ENCODE measurements at places on chromosomes 3 and 15.
A peak's percentile ranks its signal among the peaks of the same experiment; 100 is the strongest.

DNA sequence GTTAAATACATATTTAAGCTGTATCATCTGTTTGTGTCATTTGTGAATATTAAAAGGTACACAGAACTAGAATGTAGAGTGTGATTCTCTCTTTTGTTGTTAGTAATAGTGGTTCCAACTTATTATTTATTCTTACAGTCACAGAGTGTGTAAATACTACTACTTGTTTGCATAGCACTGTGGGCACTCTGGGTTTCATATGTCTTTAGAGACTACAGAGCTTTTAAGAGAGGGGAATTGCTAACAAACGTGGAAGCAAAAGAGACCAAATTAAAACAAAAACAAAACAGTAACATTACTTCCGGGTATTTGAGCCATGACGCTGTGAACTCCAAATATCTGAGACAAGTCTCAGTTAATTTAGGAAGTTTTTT, 828.0 kb upstream of the DPPA4 start:
- DNase-seq = no peak

DNA sequence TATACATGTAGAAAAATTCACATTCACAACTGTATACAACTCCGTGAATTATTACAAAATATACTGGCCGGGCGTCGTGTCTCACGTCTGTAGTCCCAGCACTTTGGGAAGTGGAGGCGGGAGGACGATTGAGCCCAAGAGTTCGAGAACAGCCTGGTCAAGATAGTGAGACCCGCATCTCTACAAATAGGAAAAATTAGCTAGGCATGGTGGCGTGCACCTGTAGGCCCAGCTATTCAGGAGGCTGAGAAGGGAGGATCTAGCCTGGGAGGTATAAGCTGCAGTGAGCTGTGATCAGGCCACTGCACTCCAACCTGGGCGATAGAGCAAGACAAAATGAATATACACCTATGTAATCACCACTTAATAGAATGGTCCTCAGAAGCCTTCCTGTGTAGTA, 1.3 kb downstream of the RAD51 start:
- no peak for DNase-seq

GRCh38 chr15:90553248-90553745, 23.6 kb downstream of the CRTC3 start:
- DNase-seq = no peak

GRCh38 chr3:157127831-157128767, 31.8 kb downstream of the CCNL1 start:
- no peak for DNase-seq

DNA sequence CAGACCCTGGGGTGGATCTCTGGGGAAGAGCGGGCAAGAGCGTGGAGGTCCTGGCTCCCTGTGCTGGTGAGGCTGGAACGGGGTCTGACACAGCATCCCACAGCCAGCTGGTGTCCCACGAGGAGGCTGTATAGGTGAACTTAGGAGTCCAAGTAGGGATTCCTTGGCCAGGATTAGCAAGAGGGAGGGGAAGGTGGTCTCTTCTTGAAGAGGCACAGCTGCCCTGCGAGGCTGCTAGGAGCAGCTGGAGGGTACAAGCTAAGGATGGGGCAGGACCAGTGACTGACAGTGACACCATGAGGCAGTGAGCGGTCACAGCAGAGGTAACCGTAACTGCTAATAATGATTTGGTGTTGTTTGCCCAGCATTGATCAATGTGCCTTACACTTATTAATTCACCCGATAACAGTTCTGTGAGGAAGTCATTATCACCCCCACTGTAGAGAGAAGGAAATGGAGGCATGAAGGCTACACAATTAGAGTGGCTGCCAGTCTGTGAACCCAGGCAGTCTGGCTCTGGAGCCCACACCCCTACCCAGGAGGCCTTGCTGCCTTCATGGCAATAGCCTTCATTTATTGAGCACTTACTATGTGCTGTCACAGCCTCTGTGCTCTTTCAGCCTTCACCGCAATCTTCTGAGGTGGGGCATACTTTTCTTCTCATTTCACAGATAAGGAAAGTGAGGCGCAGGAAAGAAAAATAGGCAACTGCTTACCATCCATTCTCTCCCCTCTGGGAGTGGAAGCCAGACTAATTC, 59.4 kb downstream of the TMEM44 start:
- DNase-seq = peak; percentile 59

DNA sequence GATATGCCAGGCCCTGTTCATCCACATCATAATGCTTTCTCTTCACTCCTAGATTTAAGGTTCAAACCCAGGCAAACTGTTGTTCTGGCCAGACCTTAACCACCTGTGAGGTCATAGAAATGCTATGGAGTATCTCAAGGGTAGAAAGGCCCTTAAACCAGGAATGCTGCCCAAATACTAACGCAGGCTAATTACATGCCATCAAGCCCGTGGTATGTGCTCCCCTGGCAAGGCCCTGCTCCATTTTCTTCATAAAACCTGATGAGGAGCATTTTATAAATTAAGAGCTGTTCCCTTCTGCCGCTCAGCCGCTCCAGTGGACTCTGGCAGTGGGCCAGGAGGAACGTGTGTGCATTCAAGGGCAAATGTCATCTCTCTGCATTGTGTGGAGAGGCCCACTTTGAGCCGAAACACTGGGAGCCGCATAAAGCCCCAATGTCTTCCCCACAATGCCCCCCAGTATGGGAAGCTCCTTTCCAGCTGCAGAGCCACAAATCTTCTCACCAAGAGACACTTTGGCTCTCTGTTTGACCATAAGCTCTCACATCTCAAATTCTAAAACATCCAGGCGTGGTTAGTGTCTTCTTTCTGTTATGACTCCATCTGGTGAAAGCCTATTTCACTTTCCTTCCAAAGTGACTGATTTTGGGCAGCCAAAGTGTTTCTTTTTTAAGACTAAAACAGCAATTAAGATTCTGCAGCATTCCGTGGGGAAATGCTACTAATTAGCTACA, 210.8 kb upstream of the NR2E3 start:
- DNase-seq = no peak

- DNase-seq = no peak
Measured at GRCh38 chr3:39474126-39474515, 6.6 kb downstream of the MOBP start.

GRCh38 chr3:180383332-180384020, 218.5 kb upstream of the TTC14 start:
- DNase-seq = no peak

DNA sequence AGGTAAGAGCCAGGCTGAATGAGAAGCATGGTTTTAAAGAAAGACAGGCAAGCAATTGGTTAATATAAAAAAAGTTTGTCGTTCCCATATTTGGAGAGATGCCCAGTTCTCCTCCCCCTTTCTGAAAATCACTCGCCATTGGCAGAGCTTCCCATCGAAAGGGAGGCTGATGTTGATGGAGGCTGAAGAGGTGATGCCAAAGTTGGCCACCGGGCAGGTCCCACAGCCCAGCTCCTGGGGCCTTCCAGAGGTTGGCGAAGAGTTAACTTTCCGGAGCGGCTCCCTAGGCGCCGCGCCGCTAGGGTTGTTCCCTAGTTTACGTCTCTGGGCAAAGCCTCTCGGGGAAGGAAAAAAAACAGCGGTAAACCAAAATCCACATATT, 793 bp downstream of the PCOLCE2 start:
- DNase-seq = no peak

DNA sequence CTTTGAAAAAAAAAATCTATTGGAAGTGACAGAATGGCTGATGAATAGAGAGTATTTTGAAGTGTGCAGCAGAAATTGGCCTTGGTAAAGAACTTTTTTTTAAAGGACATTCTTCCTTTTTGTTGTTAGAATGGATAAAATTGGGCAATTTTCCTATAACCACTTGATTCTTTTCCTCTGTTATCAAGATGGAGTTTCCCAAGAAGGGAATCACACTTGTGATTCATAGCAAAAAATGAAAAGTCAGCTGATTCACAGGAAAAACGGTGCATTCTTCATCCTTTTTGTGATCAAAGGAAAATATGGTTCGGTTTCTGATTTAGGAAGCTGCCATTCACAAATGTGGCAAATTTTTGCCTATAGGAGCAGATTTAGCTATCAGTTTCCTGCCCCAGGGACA, 486.8 kb downstream of the GBE1 start:
- DNase-seq = no peak

- DNase-seq = peak; percentile 66
Measured at GRCh38 chr3:53195602-53196574, 34.9 kb downstream of the PRKCD start.

GRCh38 chr3:176848431-176849214, 348.7 kb downstream of the TBL1XR1 start:
- DNase-seq = no peak

DNA sequence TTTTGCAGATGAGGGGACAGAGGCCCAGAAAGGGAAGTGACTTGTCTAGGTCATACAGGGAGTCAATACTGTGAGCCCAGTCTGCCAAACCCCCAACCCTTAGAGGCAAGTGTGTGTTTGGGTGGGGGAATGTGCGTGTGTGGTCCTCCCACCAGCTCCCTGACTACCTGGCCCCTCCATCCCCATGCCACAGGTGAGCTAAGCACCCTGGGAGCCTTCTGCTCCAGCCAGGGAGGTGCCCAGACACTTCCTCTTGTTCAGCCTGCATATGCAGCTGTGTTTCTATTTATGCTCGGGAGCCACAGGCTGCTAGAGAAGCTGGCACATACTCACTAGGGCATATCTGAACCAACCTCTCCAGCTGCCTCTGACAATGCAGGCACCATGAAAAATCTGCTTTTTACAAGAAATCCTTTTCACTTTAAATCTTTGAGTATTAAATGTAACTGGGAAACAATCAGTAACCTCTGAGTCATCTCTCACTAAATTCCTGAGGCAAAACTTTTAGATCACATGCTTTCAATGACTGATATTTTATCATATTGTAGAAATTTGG, 20.7 kb downstream of the TBC1D2B start:
- no peak for DNase-seq

DNA sequence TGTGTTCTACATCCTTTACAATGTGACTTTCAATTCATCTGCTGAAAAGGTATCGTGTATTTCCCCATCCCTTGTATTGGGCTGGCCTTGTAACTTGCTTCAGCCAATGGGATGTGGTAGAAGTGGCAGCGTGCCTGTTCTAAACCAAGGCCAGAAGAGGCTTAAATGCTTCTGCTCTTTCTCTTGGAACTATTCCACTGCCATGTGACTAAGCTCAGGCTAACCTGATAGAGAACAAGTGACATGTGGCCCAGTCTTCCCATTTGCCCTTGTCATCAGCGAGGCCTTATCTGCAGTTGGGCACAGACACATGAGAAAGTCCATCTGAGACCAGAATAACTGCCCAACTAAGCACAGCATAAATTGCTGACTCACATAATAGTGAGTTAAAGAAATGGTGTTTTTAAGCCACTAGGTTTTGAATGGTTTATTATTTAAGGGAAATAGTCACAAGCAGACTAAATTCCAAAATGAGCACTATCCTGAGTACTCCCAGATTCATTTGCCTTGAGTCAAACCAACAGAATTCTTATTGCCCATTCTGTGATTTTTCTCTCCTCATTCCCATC, 230.2 kb downstream of the CPNE4 start:
- DNase-seq = no peak

- DNase-seq = no peak
Measured at GRCh38 chr3:151015181-151015580, 42.7 kb upstream of the CLRN1 start.

- no peak for DNase-seq
Measured at GRCh38 chr15:51884517-51885236, 55.2 kb downstream of the TMOD3 start.

DNA sequence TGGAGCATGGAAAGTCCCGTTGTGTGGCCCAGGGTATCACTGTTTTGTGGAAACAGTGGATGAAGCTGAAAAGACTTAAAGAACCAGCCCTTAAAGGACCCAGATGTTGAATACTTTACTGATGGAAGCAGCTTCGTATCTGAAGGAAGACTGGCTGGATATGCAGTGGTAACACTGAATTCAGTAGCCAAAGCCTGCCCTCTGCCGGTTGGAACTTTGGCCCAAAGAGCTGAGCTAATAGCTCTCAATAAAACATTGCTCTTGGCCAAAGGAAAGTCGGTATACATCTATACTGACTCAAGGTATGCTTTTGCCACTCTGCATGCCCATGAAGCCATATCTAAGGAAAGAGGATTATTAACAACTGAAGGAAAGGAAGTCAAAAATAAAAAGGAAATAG, 885.4 kb downstream of the PDCD6IP start:
- no peak for DNase-seq

GRCh38 chr3:114308830-114309229, 15.0 kb downstream of the TIGIT start:
- no peak for DNase-seq

DNA sequence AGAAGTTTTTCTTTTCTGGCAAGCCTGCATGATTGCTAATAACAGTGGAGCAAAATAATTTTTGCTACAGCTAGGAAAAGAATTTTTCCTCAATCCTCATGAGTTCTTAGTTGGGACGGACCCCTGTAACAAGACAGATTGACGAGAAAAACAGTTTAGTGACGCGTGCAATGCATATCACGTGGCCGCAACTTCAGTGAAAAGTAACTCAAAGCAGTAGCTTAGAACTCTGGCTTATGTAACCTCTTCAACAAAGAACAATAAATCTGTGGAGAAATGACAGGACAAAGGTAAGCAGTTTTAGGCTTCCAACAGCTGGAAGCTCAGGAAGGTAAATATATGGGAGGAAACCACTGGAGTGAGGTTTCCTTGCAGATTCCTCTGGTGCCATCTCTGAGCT, 19.7 kb downstream of the FAM107A start:
- DNase-seq = no peak

- peak; percentile 53 for DNase-seq
Measured at GRCh38 chr3:49803465-49804140, 542 bp downstream of the INKA1 start.

DNA sequence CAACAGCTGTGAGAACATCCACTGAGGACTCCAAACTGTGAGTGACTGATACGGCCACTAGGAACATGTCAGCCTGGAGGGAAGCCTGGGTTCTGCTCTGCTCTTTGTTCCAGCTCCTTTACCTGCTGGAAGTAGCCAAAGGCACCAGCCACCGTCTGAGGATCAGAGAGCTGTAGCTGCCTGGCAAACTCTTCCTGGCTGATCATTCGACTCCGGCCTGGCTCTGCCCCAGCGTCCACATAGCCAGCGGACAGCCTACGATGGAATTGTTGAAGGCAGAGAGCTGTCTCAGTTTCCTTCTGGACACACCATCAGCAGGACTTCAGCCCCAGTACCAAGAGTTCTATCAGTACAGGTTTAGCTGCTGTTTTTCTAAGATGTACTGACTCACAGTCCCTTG, 5.7 kb downstream of the LPCAT4 start:
- DNase-seq = no peak

- peak; percentile 86 for DNase-seq
Measured at GRCh38 chr3:101676216-101676764, 642 bp downstream of the ZBTB11 start.

DNA sequence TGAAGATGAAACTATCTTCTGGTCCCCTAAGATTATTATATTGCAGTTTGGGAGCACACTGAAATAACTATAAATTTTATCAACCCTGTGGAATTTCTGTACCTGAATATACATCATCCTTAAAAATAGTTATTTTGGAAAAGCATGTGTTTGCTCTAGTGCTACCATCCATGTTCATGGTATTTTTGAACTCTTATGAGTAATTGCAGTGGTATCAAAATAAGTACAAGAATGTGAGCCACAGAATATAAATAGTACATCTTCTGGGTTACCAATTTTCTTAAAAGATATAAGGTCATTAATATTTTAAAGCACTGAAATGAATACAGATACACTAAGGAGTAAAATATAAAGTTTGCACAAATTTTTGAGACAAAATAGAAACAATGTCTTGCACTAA, 206.5 kb downstream of the CBLB start:
- no peak for DNase-seq

- DNase-seq = no peak
Measured at GRCh38 chr15:25609371-25609770, 170.5 kb upstream of the UBE3A start.

- no peak for DNase-seq
Measured at GRCh38 chr3:130354430-130354829, 9.0 kb downstream of the COL6A5 start.

GRCh38 chr15:64697911-64698369, 77.4 kb downstream of the RBPMS2 start:
- DNase-seq = no peak
